ENCODE measurements at places on chromosomes 12 and 14.
A peak's percentile ranks its signal among the peaks of the same experiment; 100 is the strongest.

DNA sequence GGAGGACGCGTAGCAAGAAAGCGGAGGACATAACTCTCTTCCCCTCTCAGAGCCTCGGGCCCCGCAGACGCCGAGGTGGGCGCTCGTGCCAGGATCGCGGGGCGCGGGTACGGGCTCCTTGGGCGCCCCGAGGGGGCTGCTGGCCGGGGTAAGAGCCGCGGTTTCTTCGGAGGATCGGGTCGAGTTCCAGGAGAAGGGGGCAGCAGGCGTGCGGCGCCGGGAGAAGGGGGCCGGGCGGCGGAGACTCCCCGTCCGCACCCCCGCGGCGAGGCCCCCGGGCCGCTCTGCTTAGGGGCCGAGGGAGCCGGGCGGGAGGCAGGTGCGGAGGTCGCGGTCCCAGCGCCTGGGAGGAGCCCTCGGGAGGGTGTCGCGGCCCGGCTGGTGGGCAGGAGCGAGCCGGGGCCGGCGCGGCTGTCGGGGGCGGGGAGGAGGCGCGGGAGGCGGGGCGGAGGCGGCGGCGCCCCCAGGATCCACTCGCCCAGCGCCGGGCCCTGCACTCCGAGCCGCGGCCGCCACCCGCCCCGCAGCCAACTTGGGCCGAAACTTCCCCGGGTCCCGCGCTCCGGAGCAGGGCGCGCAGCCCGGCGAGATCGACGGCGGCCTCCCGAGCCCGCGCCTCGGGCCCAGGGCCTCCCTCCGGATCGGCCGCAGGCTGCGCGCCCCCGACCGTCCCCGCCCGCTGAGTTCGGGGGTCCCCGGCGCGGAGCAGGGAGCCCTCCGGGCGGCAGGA, 64.4 kb downstream of the FBXL14 start:
- no peak for DNase-seq

DNA sequence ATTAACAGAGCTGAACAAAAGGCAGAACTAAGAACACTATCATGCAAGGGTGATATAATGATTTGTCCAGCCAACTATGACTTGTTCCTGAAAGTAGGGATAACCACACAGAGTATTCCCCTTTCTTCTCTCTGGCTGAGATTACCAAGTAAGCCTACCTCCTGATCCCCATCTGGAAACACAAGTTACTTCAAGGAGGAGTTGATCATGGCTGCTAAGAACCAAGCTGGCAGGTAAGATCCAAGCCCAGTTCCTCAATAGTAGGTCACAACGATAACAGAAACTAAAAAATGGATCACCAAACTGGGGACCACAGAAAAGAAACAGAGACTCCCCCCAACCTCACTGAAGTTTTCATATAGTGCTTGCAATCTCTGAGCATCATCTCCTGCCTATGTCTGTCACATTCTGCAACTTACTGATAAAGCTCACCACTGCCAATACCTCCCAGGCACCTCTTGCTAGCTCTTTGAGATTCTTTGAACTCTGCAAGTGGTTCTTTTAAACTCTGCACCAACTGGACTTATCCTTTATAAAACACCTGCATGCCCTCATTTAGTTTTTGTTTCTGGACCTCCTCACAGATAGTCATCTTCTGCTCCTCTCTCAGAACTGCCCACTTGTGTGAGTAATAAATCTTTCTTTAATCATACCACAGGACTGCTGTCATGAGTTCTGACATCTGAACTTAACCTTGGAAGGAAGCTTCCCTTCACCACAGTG, 76.6 kb downstream of the LRP6 start:
- DNase-seq = no peak

GRCh38 chr12:68001486-68002466, 12.5 kb downstream of the IFNG-AS1 start:
- DNase-seq = no peak

- DNase-seq = no peak
Observed at GRCh38 chr12:94133964-94134795, 14.2 kb upstream of the PLXNC1 start.

GRCh38 chr12:55908726-55909512, 18.8 kb downstream of the PYM1 start:
- DNase-seq = no peak

DNA sequence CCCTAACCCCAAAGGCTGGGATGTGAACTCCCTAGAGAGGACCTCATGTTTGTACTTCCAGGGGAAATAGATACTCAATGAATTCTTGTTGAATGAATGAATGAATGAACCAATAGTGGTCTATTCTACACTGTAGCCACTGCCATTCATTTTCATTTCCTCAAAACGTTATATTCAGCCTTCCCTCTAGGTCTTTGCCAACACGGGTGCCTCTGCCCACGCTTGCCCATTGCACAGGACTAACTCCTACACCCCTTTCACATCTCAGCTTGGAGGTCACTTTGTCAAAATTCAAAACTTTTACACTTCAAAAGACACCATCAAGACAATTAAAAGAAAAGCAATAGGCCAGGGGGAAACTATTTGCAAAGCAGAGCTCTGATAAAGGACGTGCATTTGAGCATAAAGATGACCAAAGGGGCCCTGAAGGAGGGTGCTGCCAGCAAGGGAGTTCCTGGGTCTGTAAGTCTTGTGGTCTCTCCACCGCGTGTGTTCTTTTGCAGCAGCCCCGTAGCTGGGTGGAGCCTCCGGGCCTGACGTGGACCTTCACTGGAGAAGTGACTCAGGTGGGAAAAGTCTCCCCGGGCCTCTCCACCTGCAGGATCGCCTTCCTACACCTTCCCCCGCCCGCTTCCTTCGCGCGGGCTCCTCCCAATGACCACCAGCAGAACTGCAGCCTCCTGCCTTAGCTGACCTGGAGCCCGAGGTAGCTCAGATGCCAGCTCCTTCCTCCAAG, 31.5 kb downstream of the TMEM63C start:
- DNase-seq = no peak

- DNase-seq = no peak
Observed at GRCh38 chr14:91877376-91877915, 10.1 kb upstream of the TC2N start.

- DNase-seq = no peak
Observed at GRCh38 chr12:132261328-132262138, 67.9 kb downstream of the GALNT9 start.

DNA sequence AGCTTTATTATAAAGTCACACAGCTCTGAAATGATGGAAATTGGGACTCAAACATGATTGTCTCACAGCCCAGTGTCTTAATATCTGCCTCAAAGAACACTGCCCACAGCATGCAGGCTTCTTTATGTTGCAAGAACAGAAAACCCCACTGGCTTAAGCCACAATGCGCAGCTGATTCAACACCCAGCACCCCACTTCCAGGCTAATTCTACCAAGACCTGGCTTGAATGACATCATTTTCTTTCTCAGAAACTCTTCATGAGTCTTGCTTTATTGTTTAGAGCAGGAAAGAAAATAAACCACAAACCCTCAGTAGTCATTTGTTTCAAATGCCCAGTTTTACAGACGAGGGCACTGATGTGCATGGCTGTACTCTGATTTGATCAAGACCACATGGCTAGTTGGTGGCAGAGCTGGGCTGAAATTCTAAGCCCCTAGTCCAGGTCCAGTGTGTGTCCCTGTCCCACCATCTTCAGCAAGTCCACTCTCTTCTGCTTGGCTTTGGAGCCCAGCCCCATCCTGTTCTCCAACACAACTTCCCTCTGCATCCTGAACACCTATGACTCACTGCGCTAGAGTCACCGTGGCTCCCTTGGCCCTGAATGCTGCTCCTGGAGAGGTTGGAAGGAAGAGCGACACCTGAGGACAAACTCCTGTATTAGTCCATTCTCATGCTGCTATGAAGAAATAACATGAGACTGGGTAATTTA, 50.3 kb upstream of the SRSF5 start:
- DNase-seq = peak; percentile 84

DNA sequence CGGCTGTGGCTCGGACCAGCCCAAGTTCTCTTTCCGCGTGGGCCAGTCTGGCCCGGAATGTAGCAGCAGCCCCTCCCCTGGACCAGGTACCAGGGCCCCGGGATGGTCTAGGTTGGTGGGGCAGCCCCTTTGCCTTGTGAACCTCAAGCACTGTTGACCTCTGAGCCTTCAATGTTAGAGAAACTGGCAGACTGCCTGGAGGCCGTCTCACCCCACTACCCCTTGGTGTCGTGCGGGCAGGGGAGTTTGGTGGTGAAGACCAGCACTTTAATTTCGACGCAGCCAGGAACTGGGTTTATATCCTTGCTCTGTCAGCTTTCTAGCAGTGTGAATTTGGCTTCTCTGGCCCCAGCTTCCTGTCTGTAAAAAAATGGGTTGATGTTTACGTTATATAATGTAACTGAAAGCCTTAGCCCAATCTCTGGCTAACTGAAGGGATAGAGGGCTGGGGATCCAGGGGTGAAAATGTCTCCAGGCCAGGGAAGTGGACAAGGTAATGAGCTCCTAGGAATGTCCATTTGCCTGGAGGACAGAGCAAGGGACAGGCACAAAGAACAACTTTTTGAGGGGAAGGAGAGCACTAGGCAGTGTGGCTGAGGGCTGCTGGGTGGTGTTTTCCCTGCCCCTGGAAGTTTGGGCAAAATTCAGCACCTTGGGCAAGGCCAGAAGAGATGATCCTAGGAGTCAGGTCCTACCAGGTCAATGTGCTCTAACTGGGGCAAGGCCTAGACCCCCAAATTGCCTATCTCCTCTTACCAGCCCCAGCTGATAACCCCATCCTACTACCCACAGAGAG, 11.4 kb downstream of the MCRS1 start:
- no peak for DNase-seq

DNA sequence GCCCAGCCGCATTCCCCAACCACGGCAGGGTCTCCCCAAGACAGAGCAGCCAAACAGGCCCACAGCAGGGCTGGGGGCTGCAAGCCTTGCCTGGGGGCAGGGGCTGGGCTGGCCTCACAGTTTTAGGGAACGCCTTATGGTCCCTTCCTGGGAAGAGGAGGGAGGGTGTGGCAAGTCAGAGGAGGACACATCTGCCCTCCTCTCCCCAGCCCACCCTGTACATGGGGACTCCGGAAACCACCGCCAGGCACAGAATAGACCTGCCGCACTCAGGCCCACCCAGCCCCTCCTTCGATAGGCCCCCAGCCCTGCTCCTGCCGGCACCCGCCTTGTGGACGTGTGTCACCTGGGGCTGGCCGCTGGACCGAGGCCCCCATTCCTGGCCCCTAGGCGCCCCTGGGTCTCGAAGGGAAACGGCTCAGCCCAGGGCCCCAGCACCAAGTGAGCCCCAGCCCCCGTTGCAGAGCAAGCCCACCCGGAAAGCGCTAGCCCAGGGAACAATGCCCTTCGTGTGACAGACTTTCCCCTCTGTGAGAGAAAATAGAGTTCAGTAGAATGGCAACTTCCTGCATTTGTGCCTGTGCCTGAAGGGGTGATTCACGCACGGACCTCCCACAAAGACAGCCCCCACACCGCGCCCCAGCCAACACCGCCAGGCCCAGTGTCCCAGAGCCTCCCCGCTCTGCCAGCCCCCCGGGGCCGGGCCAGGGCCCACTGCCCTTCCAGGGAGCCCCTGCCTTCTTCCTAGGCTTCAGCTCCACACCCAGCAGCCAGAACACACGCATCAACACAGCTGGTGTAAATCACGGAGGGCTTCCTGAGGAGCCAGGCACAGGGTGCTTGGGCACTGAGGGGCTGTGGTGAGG, 12.0 kb upstream of the NUDT14 start:
- DNase-seq = no peak

GRCh38 chr12:7431993-7432685, 11.8 kb downstream of the CD163L1 start:
- DNase-seq = no peak

- DNase-seq = no peak
Observed at GRCh38 chr12:3755898-3756297, 3.0 kb upstream of the CRACR2A start.

DNA sequence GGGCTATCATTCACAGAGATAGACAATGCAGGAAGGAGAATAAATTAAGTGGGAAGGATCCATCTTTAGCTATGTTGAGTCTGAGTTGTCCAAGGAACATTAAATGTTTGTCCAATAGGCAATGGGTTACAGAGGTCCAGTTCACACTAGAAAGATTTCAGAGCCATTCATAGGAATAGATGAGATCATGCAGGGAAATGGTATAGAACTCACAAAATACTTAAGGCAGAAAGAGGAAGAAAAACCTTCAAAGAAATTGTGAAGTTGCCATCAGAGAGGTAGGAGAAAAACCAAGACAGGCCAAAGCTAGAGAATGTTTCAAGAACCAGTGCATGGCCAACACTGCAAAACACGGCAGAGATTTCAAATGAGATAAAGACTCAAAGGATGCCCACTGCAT, 94.1 kb downstream of the PHLDA1 start:
- DNase-seq = no peak

- no peak for DNase-seq
Observed at GRCh38 chr14:70713511-70713916, 71.8 kb downstream of the TTC9 start.

DNA sequence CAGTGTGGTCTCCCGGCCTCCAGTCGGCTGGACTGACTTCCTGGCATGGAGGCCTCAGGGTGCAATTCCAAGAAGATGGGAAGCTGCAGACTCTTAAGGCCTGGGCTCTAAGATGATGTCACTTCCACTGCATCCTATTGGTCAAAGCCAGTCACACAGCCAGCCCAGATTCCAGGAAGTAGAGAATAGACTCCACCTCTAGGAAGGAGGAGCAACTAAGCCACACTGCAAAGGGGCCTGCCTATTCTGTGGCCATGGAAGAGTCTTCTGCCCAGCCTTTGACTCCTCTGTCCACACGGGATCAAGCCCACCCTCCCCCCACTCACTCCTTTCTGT, 103.9 kb upstream of the RFLNA start:
- no peak for DNase-seq

- DNase-seq = no peak
Observed at GRCh38 chr12:124722878-124723277, 140.8 kb downstream of the SCARB1 start.

GRCh38 chr12:70069221-70070105, 173.8 kb upstream of the CNOT2 start:
- DNase-seq = no peak

DNA sequence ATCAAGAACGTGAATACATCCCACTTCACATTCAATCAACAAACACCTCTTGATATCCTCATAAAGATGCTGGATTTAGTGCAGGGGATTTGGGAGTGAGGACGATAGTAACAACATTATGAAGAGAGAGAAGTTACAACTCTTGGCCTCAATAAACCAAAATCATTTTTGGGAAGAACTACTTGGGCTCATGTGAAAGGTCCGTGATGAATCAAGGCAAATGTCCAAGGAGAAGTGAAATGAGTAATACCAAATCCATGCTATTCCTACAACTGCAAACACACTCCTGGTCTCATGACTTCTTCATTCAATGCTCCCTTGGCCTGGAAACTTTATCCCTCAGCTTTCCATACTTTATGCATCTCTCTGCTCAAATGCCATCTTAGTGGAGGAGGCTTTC, 162.0 kb upstream of the LMNTD1 start:
- no peak for DNase-seq

- no peak for DNase-seq
Observed at GRCh38 chr12:62301080-62301798, 41.0 kb downstream of the USP15 start.

- no peak for DNase-seq
Observed at GRCh38 chr12:113382206-113382605, 21.5 kb downstream of the SDS start.

DNA sequence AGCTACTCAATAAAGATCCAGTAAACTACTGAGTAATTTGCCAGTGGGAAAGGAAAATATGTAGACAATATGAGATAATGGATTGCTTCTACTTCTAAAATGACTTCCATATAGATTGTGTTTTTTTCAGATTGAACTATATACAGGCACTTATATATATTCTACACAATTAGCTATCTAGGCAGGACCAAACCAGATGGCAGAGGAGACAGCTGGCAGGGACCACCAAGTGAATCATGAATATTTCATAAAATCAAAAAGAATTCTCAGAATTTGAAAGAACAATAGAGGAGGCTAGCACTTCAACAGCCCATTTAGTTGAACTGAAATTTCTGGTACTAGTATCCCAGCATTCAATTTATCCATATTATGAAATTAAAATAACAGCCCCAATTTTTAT, 338.0 kb upstream of the RPL10L start:
- no peak for DNase-seq

Data from smooth muscle cell of the brain vasculature (primary cell).